ENCODE measurements at places on chromosomes 7 and 10. TPM values are rescaled to one million over a fixed set of nuclear protein-coding genes. Genes with fewer than 3 reads are reported as not detected.
A peak's percentile ranks its signal among the peaks of the same experiment; 100 is the strongest.

- DNase-seq, result no peak
These were observed 43.9 kb upstream of the SRGN start for GRCh38 chr10:69043931-69044531.

- peak; percentile 43 for DNase-seq
These were observed 3.2 kb upstream of the MRPS24 start for GRCh38 chr7:43872406-43873110.

DNA sequence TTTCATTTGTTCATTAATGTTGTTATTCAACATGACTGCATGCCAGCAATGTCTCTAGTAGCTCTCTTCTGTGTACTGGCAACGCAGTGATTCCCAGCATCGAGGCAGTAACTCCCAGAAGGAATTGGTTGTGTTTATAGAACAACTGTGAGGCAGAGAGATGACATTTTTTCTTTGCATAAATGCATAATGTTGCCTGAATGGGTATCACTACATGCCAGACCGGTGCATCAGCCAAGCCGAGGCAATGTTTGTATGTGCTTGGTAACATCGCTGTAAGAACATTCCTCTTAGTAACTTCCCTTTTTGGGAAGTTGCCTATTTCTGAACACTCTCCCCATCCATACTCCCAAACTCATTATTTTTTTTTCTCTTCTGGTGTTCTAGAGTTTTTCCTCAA, 182.9 kb downstream of the HTR7 start:
- DNase-seq, result no peak

The RBP3 gene
- not detected for total RNA-seq

The GIMAP8 gene
- total RNA-seq, result 2.5 TPM
